ENCODE measurements at places on chromosomes 11 and 22.

DNA sequence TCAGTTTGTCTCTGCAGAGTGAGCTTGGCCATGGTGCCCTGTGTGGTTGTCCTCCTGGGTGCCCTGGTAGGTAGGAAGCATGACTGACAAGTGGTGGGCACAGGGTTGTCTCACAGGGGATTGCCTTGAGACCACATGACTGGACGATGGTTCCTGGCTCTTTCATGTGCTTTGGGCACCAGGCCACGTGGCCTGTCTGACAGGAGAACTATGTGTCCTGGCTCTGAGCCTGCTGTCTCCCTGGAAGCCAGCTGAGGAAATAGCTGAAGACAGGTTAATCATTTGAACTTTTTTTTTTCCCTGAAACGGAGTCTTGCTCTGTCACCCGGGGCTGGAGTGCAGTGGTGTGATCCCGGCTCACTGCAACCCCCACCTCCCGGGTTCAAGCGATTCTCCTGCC is 93.2 kb downstream of the LDLRAD3 start:
- no peak for DNase-seq

DNA sequence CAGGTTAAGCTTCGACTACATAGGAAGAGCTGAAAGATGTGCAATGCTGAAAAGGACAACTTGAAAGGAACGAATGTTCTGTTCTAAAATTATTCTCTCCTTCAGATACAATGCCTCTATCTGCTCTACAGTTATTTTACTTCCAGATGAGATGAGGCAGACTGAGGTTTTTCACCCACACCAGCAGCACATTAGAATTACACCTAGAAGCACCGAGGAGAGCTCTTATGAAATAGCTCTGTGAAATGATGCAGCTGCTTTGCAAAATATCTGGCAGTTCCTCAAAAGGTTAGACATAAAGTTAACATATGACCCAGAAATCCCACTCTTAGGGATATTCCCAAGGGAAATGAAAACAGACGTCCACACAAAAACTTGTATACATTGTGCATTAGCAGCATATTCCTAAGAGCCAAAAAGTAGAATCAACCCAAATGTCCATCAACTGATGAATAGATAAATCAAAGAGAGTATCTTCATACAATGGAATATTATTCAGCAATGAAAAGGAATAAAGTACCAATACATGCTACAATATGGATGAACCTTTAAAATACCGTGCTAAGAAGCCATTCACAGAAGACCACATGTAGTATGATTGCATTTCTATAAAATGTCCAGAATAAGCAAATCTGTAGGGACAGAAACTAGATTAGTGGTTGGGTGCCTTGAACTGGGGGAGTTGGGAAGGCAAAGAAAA is 34.5 kb downstream of the WT1 start:
- no peak for DNase-seq

- no peak for DNase-seq
Observed at GRCh38 chr11:104907521-104908185, 9.4 kb upstream of the CASP12 start.

DNA sequence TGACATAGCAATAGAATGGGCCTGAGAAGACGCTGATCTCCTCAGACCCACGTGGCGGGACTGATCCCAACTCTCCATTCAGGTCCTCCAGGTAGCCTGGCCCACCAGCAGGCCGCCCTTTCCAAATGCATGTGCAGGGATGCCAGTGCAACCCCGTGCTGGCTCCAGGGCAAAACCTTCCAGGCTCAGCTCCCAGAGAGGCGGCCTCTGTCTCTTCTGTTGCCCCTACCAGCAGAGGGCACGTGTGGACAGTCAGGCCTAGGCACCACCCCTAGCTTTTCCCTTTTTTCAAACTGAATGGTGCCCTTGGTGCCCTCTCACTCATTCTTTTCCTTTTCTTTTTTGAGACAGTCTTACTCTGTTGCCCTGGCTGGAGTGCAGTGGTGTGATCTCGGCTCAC is 121.7 kb downstream of the OSBP2 start:
- no peak for DNase-seq

DNA sequence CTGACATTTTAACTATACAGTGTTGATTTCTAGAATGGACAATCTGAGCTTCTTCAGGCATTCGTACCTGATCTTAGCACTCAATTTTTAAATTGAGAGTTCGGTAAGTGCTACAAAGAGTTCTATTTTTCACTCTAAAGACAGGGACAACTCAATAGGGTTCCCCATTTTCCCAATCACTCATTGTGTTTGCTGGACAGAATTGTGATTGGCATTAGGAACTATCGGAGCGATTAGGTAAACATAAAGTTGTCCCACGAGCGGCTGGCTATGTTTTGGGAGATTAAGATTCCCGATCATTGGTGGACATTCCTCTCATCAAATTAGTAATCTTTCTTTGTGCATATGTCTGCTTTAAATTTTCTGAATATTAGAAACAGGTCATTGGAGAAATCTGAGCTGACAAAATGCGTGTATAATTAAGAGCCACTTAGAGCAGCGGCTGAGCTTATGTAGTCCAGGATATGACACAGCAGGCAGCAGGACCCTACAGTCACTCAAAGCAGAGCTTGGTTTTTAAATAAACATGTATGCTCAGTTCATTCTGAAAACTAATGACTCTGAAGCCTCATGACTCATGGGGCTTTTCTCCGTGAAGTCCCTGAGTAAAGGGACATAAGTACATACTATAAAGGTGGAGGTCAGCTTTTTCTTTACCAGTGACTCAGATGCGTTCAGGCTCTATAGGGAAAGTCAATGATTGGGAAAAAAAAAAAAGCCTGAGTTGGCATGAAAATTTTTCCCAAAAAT is 109.4 kb downstream of the GRIA4 start:
- no peak for DNase-seq

GRCh38 chr22:42878561-42879305 is 21.7 kb upstream of the ARFGAP3 start:
- DNase-seq = no peak

GRCh38 chr11:121643479-121644186 is 190.9 kb upstream of the SORL1-AS1 start:
- no peak for DNase-seq

DNA sequence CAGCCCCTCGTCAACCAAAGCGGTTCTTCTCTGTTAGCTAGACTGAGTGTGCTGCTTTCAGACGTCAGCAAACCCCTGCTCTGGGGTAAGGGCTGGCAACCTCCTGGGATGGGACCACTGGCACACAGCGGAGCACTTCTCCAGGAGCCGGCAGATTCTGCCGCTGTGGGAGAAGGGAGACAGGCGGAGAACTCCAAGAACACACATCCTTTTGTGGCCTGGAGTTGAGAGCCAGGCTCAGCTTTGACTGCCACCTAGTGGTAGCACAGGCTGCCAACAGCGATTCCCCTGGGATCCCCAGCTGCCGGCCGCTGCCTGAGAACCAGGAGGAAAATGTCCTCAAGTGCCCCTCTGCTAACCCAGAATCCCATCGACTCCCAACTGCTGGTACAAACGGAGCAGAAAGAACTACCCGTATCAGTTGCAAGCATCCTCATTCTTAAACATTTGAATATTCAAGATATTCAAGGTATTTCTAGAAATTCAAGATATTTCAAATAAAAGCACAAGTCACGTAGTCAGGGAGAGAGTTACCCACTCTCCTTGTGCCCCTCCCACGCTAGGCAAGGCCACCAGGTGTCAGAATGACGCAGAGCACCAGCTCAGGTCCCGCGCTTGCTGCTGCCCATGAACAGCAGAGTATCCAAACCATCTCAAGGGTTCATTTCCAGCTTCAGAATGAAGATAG is 4.9 kb downstream of the LTO1 start:
- peak; percentile 59 for DNase-seq

DNA sequence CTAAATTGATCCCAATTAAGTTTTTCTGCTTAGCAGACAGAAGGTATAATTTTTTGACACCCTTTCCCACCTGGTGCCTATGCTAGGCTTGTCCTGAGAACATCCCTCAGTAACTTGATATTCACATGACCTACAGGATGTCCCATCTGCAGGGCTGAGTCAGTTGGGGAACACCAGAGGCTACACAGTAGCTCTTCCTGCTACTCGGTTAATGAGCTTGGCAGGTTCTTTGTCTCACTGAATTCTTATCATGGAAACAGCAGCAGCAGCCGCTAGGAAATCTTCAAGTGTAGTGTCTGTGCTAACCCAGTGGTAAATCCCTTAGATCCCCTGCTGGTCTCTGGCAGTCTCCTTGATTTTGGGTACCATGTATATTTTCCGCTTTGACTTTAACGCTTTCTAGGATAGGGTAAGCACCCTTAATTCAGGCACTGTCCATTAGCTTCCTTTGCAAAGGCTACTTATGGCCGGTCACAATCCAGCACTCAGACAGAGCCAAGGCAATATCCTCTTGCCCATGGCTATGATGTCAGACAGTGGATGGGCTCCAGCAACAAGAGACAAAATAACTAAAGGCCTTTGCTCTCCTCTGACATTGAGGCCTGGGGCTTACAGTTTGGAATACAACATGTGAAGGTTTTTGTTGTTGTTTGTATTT is 8.5 kb downstream of the MRPL16 start:
- no peak for DNase-seq

DNA sequence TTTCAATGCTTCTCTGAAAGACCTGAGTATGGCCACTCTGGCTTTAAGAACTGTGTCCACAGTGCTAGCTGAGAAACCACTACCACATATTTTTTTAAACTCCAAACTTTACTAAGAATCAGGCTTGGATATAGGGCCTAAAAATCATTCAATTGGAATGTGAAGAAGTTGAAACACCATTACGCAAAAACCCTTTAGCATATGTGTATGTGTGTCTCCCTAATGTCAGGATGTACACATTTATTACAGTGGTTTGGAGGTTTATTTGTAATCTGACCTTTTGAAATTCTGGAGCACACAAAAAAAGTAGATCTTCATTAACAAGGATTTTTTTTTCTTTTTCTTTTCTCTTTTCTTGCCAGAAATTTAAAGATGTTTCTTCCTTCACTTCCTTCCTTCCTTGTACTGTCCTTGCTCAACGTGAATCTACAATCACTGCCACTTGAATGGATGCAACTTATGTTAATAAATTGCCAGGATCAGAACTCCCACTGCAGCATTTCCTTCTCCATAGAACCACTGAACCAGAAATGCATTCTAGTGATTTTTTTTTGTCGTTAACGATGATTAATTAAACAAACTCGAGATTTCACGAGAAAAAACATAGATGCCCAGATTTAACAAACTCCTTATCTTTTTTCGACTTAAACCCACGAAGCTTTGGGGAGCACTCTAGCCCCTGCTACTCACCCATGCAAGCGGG is 3.1 kb upstream of the ADM start:
- no peak for DNase-seq

DNA sequence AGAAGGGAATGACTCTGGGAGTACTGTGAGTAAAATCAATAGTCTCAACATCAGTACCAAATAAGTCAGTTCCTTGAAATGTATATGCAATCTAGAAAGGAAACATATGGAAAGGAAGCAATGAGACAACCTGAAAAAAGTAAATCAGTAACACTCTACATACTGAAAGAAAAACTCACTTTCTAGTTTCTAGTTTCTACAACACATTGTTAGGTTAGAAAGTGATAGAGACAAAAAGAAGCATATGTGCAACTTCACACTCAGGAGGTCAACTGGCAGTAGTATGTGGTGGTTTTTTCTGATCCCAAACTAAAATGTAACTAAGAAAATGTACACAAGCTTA is 156.5 kb upstream of the SOX6 start:
- DNase-seq = no peak

DNA sequence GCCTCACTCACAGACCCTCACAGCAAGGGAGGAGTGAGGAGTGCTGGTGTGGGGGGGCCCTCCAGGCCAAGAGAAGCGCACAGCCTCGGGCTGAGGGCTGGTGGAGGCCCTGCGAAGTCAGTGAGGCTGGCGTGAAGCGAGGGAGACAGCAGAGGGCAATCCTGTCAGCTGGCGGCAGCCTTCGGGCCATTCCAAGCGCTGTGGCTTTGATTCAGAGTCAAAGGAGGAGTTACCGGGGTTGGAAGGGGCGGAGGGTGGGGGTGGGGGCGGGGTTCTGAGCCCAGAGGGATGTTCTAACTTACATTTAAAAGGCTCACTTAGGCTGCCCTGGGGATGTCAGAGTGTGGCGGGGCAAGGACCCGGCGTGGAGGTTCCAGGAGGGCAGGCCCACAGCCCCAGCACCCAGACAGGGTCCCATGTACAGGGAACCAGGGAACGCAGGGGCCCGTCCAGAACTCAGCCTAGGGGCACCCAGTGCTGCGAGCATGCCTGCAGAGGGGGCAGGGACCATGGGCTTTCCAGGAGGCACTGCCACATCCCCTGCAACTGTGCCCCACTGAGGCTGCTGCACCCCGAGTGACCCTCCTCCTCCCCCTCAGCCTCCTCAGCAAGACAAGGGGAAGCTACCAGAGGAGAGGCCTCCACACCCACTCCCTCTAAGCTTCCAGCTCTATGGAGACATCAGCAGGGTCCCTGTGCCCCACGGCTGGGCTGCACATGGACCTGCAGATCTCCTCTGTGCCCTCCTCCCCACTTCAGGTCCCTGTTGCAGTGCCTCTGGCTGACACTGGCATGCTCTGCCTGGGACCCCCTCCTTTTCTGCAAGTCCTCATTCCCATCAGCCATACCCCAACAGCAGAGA is 39.7 kb upstream of the TTLL12 start:
- no peak for DNase-seq

All from forelimb muscle (tissue), 1 donor.